ENCODE measurements at places on chromosomes 12 and 14. TPM values are rescaled to one million over a fixed set of nuclear protein-coding genes. Genes with fewer than 3 reads are reported as not detected.

- no peak for DNase-seq
Measured at GRCh38 chr12:49790741-49791555, 37.3 kb downstream of the NCKAP5L start.

Gene GYS2
- polyA plus RNA-seq = not detected

DNA sequence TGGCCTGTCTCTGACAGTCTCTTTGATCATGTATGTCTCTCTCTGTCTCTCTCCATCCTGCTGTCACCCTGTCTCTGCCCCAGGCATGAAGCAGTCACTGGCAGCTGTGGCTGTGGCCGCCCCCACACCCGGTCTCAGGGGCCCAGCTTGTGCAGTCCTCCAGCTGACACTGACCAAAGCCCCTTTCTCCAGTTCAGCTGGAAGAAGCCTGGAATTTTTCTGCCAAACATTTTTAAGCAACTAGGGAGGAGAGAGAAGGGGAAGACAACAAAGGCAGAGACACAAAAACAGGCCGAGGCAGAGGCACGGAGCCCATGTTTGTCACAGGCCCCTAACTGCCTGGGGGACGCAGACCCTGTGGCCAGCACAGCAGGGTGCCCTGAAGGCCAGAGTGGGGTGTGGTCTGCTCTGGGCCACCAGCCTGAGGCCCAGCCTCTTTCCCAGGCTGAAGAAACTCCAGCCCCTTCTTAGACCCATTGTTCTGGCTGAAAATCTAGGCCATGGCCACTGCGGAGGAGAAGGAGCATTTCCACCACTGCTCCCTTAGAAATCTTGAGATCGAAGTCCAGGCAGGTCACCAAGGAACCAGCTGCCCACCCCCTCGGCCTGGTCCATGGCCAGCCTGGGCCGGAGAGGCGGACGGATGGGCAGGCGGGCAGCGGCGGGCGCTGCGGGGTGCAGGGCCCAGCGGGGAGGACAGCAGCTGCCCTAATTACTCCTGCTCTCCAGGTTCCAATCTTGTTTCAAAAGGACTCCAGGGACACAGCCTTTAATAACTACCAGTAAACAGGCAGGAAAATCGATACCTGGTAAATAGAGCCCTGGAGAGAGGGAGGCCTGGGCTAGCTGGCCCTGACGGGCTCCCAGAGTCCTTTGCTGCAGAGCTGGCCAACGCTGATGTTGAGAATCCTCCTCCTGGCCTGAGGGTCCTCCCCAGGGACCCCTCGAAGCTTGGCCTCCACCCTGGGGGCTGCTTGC, 14.9 kb downstream of the DTX1 start:
- no peak for DNase-seq

GRCh38 chr14:106187216-106187615, 660.8 kb downstream of the TMEM121 start:
- no peak for DNase-seq

Gene ALDH1L2
- not detected for polyA plus RNA-seq

- DNase-seq = no peak
Measured at GRCh38 chr12:26123482-26123980, 1.3 kb downstream of the BHLHE41 start.

- no peak for DNase-seq
Measured at GRCh38 chr12:131797588-131797934, 30.6 kb upstream of the MMP17 start.

All from naive thymus-derived CD8-positive, alpha-beta T cell (primary cell).